ENCODE measurements at places on chromosomes 4 and X.

GRCh38 chrX:24117258-24117657 lies 32.3 kb upstream of the ZFX start:
- no peak for DNase-seq

- DNase-seq = no peak
Observed at GRCh38 chr4:184729946-184730345, 4.0 kb downstream of the CENPU start.

- no peak for DNase-seq
Observed at GRCh38 chrX:37922928-37923327, 75.6 kb upstream of the DYNLT3 start.

DNA sequence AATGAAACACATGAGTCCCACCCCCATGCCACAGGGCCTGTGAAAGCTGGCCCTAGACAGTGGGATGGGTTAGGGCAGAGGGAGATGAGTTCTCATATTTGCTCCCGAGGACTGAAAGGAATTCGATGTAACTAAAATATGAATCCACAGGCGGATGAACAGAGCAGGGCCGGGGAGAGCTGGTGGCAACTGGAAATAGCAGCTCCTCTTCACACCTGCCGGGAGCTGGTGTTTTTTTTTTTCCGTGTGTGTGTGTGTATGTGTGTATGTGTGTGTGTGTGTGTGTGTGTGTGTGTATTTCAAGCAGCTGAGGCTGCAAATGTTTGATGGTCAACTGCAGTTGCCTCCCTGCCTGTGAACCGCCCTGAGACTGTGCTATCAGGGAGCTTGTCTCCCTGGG lies 115.1 kb upstream of the PSAPL1 start:
- DNase-seq = no peak

GRCh38 chrX:141857479-141857878 lies 19.4 kb downstream of the MAGEC3 start:
- no peak for DNase-seq

DNA sequence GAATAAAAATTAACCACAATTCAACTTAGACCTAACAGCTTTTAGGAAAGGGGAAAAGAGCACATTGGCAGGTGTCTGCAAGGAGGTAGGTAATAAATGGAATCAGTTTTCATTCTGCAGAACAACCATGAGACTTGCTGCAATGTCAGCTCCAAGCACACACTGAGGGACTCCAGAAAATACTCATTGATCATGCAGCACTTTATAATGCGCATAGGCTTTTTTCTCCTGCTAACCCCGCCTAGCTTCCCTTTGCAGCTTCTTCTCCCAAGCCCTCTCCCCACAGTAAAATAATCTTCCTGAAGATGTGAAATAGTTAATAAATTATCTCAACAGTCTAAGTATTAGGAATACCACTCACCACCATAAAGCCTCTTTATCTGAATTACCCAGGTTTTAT lies 36.9 kb downstream of the ANKRD17 start:
- DNase-seq = no peak

- no peak for DNase-seq
Observed at GRCh38 chrX:29308726-29309125, 721.5 kb downstream of the IL1RAPL1 start.

- no peak for DNase-seq
Observed at GRCh38 chr4:168841000-168841671, 168.9 kb downstream of the CBR4 start.

- no peak for DNase-seq
Observed at GRCh38 chr4:187424636-187425035, 570.9 kb upstream of the ZFP42 start.

DNA sequence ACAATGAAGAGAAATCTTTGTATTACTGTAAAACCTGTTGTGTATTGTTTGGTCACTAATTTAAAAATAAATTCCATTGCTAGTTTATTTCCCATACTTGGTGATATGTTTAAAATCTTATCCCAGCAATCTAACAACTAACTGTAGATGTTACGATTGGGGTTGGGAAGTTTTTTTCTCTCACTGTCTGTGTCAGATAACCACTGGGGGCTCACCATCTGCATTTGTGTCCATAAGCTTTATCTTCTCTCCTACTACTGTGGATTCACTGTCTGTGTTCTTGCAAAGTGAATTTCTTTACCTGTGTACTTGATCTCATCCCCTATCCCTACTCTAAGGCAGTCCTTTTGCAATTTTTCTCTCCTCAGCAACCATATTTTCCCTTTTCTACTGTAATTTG lies 81.3 kb downstream of the STIM2 start:
- no peak for DNase-seq

- DNase-seq = no peak
Observed at GRCh38 chr4:151708100-151708499, 52.7 kb downstream of the GATB start.

DNA sequence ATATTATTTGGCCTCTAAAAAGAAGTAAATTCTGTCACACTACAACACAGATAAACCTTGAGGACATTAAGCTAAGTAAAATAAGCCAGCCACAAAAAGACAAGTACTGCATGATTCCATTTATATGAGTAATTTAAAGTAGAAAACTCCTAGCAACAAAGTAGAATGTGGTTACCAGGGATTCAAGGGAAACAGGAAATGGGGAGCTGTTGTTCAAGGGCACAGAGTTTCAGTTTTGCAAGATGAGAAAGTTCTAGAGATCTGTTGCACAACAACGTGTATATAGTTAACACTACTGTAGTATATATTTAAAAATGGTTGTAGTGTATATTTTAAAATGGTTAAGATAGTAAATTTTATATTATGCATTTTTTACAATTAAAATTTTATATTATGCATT lies 25.4 kb downstream of the SEC31A start:
- DNase-seq = no peak

- no peak for DNase-seq
Observed at GRCh38 chr4:47668256-47668655, 169.6 kb downstream of the CORIN start.

DNA sequence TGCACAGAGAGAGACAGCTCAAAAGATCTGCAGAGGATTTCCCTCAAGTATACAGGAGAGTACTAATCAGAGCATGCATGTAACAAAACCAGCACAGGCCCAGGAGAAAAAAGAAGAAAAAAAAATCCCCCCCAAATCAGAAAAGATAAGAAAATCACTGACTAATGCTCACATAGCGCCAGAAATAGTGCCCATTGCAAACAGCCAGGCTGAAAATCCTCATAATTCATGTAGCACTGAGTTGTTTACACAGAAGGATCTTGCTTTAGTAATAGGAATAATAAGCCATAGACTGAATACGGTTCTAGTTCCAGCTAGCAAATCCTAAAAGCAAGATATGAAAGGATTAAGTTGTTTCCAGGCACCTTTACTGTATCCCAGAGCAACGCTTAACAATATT lies 51.8 kb upstream of the MAGEC2 start:
- no peak for DNase-seq

- no peak for DNase-seq
Observed at GRCh38 chr4:1793496-1793840, 375 bp downstream of the FGFR3 start.

DNA sequence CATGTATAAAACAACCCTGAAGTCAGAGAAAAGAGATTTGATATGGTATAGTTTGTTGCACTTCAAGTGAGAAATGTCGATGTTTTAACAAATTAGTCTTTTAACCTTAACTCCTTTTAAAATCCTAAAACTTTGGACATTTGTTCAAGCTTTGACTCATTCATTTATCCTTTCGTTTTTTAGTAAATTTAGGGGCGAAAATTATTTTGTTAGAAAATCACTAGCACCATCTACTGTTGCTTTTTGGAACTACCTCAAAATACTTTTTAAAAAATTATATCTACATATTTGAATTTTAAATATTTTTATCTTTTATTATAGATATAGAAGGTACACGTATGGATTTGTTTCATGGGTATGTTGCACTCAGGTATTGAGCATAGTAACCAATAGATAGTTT lies 165.1 kb upstream of the POF1B start:
- no peak for DNase-seq

DNA sequence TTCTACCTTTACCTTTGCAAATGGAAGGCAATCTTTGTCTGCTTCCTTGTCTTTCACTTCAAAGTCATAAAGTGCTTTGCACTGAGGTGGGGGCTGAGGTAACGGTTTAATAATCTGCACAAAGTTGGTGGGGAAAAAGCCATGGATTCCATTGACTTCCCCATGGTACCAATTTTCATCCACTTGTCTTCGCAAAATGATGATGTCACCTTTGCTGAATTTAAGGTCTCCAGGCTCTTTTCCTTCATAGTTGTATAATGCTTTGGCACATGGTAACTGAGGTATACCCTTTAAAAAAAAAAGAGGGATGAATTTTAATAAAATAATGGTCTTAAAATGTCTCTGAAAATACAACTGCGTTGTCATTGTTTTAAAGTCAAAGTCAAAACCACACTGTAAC lies 114.4 kb downstream of the SH3RF1 start:
- DNase-seq = no peak

GRCh38 chr4:37946503-37947179 lies 13.6 kb upstream of the PTTG2 start:
- DNase-seq = no peak

- no peak for DNase-seq
Observed at GRCh38 chr4:24537025-24537424, 47.3 kb downstream of the DHX15 start.

DNA sequence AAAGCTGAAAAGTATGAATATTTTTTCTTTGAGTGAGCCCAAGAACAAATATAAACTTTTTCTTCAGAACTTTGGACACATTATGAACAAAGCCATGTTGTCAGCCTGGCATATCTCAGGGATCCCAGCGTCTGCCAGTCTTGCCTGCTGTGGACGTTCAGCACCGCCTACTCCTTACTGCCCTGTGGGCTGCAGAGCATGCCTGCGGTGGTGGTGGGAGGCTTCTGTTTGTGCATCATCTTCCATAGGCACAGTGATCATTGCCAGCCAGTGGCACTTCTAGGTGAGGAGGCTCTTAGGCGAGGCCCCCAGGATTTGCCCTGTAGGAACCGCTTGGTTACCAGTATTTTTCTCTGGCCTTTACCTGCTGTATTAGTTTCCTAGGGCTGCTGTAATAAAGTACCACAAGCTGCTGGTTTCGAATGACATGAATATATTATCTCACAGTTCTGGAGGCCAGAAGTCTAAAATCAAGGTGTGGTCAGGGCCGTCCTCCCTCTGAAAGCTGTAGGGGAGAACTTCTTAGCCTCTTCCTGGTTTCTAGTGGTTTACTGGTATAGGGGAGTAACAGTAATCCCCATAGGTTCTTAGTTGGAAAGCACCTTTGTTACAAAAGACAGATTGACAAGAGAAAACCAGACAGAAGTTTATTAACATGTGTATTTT lies 15.4 kb downstream of the ANXA3 start:
- no peak for DNase-seq

DNA sequence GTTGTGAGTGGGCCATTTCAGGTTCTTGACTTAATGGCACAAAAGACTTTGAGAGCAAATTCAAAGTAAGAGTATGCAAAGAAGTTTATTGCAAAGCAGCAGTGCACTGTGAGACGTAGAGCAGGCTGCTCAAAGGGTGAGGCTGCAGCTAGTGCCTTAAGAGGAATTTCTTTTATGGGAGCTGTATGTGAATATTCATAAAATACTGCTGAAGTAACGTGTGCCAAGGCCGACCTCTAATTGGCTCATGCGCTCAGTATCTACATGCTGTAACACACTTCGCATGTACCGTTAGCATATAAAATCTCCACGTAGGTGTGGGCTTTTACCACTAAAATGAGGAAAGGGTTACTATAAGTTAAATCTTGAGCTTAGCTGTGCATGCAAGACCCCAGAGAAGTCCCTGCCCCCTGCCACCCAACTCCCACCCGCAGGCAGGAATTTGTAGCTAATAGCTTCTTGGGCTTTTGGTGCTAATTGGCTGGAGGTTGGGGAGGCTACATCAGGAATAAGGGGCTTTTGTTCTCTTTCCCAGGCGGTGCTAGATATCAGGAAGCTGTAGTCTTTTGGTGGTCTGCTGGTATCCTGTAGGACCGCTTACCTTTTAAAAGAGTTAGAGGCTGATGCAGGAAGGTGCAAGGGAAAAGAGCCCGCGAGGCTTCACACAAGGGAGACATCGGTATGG lies 47.6 kb downstream of the FSTL5 start:
- no peak for DNase-seq

GRCh38 chr4:113468165-113469022 lies 293.1 kb downstream of the CAMK2D start:
- DNase-seq = no peak

GRCh38 chr4:28225050-28225449 lies 1364.4 kb downstream of the STIM2 start:
- no peak for DNase-seq

GRCh38 chrX:149493567-149494562 lies 11.2 kb downstream of the IDS start:
- DNase-seq = no peak

- DNase-seq = no peak
Observed at GRCh38 chrX:1224954-1225353, 12.5 kb upstream of the CRLF2 start.

GRCh38 chr4:121898150-121898549 lies 27.9 kb upstream of the BBS7 start:
- DNase-seq = no peak

DNA sequence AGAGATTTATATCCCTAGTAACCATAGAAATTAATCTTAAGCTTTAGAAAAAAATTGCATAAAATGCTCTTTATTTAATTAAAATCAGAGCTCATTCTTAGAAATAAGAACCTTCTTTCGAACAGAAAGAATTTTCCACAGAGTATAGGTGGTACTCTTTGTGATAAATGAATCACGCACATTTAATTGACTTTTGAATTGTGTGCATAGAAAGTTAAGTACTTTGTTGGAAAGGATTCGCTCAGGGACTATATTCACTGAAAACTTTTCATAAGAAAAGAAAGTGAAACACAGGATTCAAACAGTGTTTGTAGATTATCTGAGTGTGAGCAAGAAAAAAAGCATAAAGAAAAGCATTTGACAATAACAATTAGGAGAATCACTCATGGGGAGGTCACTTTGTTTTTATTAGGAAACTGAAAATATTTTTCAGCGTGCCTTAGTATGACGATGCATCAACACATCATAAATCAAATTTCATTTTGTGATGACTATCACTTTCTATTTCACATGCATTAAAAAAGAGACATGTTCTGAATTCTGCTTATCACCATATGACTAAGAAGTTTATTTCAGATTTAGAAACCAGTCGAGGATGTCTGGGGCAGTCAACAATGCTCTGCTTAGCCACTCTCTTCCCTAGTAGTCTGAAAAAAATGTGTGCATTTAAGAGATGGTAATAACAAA lies 49.5 kb downstream of the STX18 start:
- no peak for DNase-seq
